Bronchus fibroblast of lung (primary cell): ENCODE measurements at places on chromosomes 2 and 18. TPM values are rescaled to one million over a fixed set of nuclear protein-coding genes. Genes with fewer than 3 reads are reported as not detected.

SLC9A4 gene
- total RNA-seq = not detected in 2 replicates

DDX18 gene
- 25.1 and 32.1 TPM in 2 replicates for total RNA-seq

DUSP11 gene
- 20.8 TPM in 2 replicates for total RNA-seq

XIRP2 gene
- under 0.01 and 0.17 TPM in 2 replicates for total RNA-seq

GALNT3 gene
- 0.84 and 2.5 TPM in 2 replicates for total RNA-seq

CHRND gene
- total RNA-seq = not detected in 2 replicates

FOXD4L1 gene
- total RNA-seq = not detected in 2 replicates

SLC5A7 gene
- not detected in 2 replicates for total RNA-seq

SP5 gene
- not detected in 2 replicates for total RNA-seq

NFE2L2 gene
- total RNA-seq = 33.0 and 38.5 TPM in 2 replicates

FAM124B gene
- total RNA-seq = not detected in 2 replicates

TET3 gene
- total RNA-seq = 1.6 and 1.7 TPM in 2 replicates

REG1B gene
- total RNA-seq = not detected in 2 replicates

GTF2A1L gene
- total RNA-seq = 0.34 and 0.45 TPM in 2 replicates

EFHD1 gene
- total RNA-seq = 0.45 TPM in 1 of 2 replicates, not detected in the other

LIPG gene
- total RNA-seq = 10.8 and 13.7 TPM in 2 replicates

GKN1 gene
- not detected in 2 replicates for total RNA-seq

CRYGC gene
- not detected in 2 replicates for total RNA-seq

ELOA2 gene
- total RNA-seq = not detected in 2 replicates

CHAC2 gene
- total RNA-seq = 7.9 and 8.5 TPM in 2 replicates

PDE1A gene
- total RNA-seq = 1.3 TPM in 1 of 2 replicates, not detected in the other

FZD7 gene
- total RNA-seq = 30.6 and 31.8 TPM in 2 replicates

LBH gene
- 6.7 and 8.3 TPM in 2 replicates for total RNA-seq

ACVR1 gene
- 8.0 and 10.1 TPM in 2 replicates for total RNA-seq

UGT1A8 gene
- total RNA-seq = not detected in 2 replicates

DGUOK gene
- total RNA-seq = 88.1 and 89.5 TPM in 2 replicates

CXCR1 gene
- not detected in 2 replicates for total RNA-seq

CCDC102B gene
- 2.4 and 5.4 TPM in 2 replicates for total RNA-seq

NAPG gene
- total RNA-seq = 15.0 and 18.3 TPM in 2 replicates

TDRD15 gene
- total RNA-seq = not detected in 2 replicates

PRKAG3 gene
- not detected in 2 replicates for total RNA-seq

TUBB8B gene
- not detected in 2 replicates for total RNA-seq
